Activated CD4-positive, alpha-beta T cell treated with anti-CD3 and anti-CD28 coated beads, Interleukin-2, amount 50 U/mL, for 1 hour (primary cell): ENCODE measurements at places on chromosomes 11 and 22.

- no peak for DNase-seq
Measured at GRCh38 chr11:11786771-11787170, 55.0 kb upstream of the USP47 start.

GRCh38 chr11:69339041-69339733 lies 45.2 kb downstream of the MYEOV start:
- no peak for DNase-seq

DNA sequence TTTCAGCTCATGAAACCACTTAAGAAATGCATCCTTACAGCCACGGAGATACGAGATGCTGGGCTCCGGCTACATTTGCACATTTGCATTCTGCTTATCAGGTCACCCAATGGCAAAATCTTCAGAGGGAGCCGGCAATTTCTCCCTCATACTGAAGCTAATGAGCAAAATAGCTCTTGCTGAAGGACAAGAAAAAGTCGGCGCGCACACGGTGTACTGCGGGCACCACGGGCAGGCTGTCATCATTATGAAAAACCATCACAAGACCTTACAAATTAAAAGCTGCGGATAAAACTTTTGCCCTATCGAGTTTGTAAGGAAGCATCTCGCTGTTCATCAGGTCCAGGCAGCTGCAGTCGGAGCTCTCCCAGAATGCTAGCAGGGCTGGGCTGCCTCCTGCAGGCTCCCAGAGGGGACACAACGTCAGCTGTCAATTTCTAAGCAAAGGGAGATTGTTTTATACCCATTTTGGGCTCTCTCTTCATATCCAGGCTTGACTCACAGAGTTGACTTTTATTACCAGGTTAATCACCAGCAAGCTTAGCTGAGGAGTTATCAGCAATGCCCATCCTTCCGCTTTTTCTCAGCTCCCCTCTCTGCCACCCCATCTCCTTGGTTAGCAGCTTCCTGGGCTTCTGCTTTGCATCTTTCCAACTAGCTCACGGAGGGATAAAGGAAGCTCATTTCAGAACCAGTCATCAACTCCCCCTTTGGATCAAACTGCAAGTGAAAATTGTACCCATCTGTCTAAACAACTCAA lies 375.1 kb downstream of the OPCML start:
- no peak for DNase-seq

GRCh38 chr22:39574779-39575551 lies 4.4 kb downstream of the CACNA1I start:
- no peak for DNase-seq

DNA sequence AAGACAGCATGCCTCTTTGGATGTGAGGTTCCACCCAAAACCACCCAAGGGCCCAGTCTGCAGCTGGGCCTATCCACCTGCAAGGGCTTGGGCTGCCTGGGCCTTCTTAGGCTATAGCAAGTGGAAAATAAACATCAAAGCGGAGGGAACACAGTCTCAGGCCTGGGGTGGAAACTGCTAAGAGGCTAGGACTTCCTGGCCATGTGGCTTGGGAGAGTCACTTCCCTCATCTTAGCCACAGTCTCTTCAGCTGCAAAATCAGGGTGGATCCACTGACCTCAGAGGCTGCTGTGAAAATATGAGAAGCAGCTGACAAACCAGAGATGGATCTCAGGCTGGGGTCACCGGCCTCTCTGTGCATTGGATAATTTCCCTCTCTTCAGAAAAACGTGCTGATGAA lies 30.6 kb upstream of the TFIP11 start:
- no peak for DNase-seq

DNA sequence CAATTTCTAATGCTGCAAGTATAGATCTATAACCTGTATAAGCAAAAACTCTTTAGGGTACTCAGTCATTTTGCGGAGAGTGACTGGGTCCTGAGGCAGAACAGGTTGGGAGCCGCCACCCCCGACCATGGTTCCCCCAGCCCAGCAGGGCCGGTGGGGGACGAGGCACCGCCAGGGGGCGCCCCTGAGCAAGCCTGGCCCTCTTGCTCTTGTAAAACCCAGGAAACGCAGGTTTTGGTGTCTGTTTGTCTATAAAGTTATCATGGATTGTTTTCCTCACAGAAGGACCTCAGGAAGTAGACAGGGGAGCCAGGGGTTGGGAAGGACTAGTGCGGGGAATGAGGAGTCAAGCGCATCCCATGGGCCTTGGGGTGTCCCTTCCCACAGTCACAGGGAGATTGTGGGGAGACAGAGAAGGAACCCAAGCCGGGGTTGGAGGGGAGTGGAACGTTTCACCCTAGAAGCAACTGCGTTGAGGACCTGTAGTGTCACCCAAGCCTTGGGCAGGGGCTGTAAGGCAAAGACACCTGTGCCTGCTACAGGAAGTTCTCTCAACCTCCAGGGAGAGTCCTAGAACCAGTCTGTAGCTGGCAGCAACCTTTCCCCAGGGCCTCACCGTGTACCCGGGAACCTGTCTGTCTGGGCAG lies 26.4 kb downstream of the KCTD17 start:
- DNase-seq: peak; percentile 87

GRCh38 chr11:73998846-73999575 lies 9.9 kb downstream of the UCP3 start:
- no peak for DNase-seq

DNA sequence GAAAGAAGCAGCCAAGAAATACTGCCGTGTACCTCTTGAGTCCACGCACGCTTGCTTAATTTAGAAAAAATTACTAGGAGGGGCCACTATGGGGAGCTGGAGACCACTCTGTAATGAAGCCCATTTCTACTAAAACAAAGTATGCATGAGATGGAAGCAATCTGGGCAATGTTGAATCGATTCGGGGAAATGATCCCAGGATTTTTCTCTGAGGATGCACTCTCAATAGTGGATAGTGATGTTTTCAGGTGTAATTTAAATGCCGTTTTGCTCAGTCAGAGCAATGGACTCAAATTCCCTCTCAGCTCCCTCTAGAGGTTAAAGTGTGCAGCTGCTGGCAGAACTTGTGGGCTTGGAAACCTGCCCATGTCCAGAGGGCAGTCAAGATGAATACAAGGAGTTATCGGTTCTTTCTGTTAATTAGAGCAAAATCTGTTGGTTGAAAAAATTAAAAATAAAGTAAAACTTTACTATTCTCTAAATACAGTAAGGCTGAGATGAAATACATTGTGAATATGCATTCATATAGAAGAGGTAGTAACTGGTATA lies 64.1 kb downstream of the ME3 start:
- no peak for DNase-seq

DNA sequence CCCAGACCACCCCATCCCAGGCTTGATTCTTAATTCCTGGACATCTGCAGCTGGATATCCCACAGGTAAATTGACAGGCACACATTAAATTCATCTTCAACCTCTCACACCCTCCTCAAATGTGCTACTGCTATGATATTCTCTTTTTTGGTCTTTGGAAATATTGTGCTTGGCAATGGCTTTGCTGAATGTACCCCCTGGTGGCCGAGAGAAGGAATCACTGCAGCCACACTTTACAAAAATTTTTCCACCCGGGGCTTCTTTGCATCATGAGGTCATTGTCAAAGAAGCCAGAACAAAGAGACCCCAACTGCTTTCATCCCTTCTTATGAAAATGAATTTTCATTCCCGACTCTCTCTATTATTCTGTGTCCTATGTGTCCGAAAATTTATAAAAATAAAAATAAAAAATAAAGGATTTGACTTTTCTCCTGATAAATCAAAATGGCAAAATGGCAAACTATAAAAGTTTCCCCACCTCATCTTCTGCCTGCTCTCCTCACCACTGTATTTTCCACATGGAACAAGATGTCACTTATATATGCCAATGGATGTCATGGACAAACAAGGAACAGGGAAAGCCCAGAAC lies 15.0 kb upstream of the CYB5R2 start:
- no peak for DNase-seq

DNA sequence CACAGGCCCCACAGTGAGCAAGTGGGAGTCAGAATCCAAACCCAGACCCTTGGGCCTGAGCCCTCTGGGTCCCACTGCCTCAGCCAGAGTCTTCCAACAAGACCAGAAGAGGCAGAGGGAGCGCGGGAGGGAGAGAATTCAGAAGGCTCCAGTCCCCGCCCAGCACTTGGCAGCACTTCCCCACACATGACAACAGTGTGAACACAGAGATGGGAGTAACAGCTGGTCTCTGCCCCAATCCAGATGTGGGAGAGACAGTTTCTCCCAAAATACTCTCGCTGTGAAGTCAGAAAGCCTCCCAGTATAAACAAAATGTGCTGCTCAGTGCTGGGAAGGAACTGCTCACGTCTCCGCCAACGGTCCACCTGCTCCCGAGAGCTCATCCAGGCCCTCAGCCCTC lies 219.9 kb downstream of the MN1 start:
- DNase-seq: no peak

DNA sequence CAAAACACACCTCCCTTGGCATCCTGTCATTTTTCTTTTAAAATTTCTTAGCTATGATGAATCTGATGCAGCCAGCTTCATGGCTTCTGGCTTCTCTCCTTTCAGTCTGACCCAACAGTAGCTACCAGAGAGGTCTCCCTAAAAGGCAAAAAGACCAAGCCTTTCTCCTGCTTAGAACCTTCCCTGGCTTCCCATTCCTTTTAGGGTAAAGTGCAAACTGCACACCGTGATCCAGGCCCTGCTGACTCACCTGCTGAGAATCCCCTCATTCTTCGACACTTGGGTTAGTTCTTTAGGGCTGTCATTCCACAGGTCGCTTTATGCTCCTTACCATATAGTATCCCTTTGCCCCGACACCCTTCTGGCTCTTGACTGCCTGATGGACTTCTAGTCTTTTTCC lies 362.4 kb downstream of the MIAT start:
- no peak for DNase-seq

GRCh38 chr11:129593098-129593497 lies 217.4 kb downstream of the BARX2 start:
- no peak for DNase-seq

DNA sequence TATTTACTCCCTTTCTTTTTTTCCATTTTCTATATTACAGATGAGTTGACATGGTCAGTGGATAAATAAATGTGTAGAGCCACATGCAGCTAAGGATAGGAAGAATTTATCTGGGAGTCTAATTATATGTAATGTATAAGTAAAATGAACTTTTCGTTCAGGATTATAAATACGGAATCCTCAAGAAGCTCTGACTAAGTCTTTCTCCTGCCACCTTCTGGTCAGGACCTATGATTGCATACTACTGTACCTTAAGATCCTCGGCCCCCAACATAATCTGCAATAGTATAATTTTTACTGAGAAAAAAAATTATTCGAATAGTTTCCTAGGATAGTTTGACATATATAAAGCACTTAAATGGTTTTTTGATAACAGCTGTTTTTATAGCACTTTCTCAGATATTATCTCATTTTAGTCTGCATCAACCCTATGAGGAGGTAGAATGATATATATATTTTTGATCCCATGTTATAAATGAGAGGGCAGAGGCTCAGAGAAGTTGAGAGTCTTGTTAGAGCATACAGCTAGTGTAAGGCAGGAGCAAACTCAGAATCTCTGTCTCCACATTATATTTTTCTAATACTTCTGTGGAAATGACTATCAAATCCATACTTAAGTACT lies 36.1 kb downstream of the CCDC90B start:
- DNase-seq: no peak
